ENCODE measurements at places on chromosomes 5 and 9. TPM values are rescaled to one million over a fixed set of nuclear protein-coding genes. Genes with fewer than 3 reads are reported as not detected.

DNA sequence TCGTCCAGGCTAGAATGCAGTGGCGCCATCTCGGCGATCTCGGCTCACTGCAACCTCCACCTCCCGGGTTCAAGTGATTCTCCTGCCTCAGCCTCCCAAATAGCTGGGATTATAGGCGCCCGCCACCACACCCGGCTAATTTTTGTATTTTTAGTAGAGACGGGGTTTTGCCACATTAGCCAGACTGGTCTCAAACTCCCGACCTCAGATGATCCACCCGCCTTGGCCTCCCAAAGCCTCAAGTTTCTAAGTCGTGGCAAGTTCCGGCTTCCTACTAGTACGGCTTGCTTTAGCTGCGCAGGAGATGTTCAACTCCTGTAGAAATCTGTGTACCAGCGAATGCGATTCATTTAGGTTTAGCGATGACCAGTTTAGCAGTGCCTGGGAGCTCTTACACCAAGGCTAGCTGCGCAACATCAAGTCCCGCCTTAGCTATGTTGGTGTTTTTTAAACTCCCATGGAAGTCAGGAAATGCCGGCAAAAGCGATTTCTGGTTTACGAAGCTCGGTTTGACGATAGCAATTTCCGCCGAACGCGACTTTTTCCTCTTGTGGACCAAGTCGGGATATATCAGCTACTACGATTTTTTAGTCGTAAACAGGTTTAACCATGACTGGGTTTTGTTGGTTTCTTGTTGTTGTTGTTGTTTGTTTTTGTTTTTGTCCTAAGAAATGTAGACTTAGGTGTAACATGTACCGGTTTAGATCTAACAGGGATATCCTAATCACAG, 46.4 kb downstream of the ANXA2R start:
- H3K27me3 ChIP-seq, result no peaks in the 10 kb centered on the region
- H3K4me3 ChIP-seq, result peak overlapping the region; percentile 46
- H3K36me3 ChIP-seq, result no peaks in the 10 kb centered on the region
- DNase-seq, result no peak
- H3K27ac ChIP-seq, result peak overlapping the region; percentile 62

DNA sequence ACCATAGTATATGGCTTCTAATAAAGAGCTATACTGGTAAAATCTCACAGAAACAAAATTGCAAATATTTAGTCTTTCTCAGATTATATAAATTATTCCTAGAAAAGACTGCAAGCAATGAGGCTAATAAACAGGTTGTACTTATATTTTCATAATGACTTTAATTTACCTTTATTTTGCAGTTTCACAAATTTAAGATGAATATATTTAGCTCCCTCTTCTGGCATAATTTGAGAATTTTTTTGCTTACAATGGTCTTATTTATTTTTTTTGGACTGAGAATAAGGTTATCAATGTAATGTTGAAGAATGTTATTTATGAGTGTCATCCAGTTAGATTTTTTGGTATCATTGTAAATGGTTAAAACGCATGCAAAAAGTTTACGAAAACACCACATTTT, 56.7 kb downstream of the PIK3R1 start:
- DNase-seq, result no peak
- H3K36me3 ChIP-seq, result peaks cover 11% of the 10 kb centered on the region
- no peak overlapping the region for H3K4me3 ChIP-seq
- 0 out of 2 replicates have a peak, but pooled peaks cover 2% of the 10 kb centered on the region for H3K4me1 ChIP-seq

- H3K36me3 ChIP-seq, result no peaks in the 10 kb centered on the region
- H3K27ac ChIP-seq, result no peak overlapping the region
- no peaks in the 10 kb centered on the region for H3K27me3 ChIP-seq
- H3K4me1 ChIP-seq, result no peaks in the 10 kb centered on the region
These were observed 687.3 kb upstream of the ST8SIA4 start for GRCh38 chr5:101590384-101590783.

DNA sequence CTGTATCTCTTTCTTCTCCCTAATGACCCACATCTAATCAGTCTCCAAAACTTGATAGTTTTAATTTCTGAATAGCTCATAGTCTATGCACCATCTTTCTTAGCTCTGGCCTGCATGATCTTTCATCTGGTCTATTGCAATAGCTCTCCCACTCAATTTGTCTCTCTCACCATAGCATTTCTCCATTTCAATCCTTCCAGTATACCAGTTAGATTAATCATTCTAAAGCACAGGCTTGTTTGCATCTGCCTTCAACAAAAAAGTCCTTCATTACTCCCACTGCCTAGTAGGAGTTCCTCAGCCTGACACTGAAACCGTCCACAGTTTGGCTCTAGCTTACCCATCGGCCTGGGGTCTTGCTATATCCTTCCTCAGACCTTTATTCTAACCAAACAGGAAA, 344.9 kb downstream of the ENC1 start:
- H3K27ac ChIP-seq, result no peak overlapping the region
- no peaks in the 10 kb centered on the region for H3K27me3 ChIP-seq
- no peak for DNase-seq
- H3K4me1 ChIP-seq, result no peaks in the 10 kb centered on the region

- no peak overlapping the region for H3K4me3 ChIP-seq
- no peaks in the 10 kb centered on the region for H3K36me3 ChIP-seq
- H3K27ac ChIP-seq, result no peak overlapping the region
- DNase-seq, result peak; percentile 16
- no peaks in the 10 kb centered on the region for H3K27me3 ChIP-seq
- peaks cover 21% of the 10 kb centered on the region for H3K4me1 ChIP-seq
These were observed 174.5 kb downstream of the FGF18 start for GRCh38 chr5:171593976-171594375.

- peak overlapping the region; percentile 29 for H3K27ac ChIP-seq
- H3K36me3 ChIP-seq, result peaks cover 61% of the 10 kb centered on the region
- peak; percentile 44 for DNase-seq
- H3K4me3 ChIP-seq, result no peak overlapping the region
- H3K4me1 ChIP-seq, result peaks cover 95% of the 10 kb centered on the region
These were observed 34.1 kb downstream of the NEK6 start for GRCh38 chr9:124291801-124292396.

Gene CRHBP
- total RNA-seq, result 0.11 TPM

Gene SURF2
- total RNA-seq, result 19.6 TPM

Gene ZNF454
- total RNA-seq, result not detected
